Activated CD4-positive, alpha-beta memory T cell treated with anti-CD3 and anti-CD28 coated beads for 36 hours (primary cell): ENCODE measurements at places on chromosomes 5 and 9.
A peak's percentile ranks its signal among the peaks of the same experiment; 100 is the strongest.

DNA sequence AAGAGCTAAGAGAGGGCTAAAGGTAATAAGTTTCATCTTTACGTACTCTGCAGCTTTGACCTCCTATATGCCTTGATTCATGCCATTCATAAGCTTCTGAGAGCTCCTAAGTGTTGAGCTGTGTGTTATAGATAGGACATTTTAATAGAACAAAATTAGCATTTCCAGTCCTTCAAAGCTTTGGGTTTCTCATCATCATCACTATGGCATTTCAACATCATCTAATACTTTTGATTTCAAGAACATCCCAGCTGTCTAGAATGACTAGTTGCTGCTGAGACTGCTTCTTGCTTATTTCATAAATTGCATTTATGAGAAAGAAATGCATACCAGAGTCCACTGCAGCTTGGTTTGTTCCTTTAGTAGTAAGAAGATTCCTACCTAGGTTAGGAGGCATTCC, 201.7 kb downstream of the SGCD start:
- DNase-seq: no peak

DNA sequence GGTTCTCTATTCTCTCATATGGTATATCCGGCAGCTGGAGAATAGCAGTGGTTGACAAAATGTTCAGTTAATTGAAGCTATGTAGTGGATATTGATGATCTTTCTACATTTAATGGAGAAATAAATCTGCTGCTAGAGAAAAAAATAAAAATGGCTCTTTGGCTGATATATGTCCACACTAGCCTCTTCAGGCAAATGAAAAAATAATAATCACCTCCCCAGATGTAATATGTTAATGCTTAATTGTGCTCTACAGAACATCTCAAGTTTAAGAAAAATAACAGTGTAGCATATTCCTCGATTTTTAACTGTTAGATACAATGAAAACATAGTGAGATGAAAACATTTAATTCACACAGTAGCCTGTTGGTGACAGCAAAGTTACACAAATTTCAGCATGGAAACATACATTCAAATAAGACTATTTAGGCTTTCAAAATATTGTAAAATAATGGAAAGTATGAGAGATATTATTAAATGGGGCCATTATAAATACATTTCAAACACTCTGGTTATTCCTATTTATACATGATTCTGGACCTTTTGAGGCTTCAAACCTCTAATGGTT, 543.0 kb downstream of the MAT2B start:
- DNase-seq: no peak

DNA sequence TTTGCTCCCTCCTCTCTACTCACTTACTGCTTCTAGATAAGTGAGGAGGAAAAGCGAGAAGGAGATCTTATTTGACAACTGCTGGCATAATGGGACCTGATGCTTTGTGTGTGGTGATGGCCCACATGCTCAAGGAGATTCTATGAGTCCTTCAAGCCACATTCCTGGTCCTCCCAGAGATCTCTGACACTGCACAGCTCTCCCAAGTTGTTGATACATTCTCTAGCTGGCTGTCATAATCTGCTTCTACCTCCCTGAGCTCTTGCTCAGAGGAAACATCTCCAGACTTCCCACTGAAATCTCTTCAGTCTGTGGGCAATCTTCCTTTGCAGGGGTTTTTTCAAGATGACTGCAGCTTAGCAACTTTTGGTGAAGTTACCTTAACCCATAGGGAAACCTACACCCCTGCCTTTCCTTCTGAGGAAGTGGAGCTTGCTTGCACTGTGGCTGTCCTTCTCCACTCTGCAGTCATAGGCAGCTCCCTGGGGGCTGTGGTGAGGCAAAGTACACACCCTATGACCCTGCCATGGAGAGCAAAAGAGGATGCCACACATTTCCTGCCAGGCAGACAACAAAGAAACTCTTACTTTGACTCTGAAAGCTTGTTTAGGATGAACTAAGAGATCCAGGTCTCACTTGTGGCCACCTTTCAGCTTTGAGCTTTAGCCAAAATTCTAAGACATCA, 163.8 kb downstream of the TMEM38B start:
- DNase-seq: peak; percentile 15

GRCh38 chr9:113011911-113012381, at the start of gene ZNF883:
TSS of gene ZNF883 (minus strand) at chr9:113012192.
- peak; percentile 32 for DNase-seq

GRCh38 chr5:174101195-174101730, 55.8 kb downstream of the NSG2 start:
- DNase-seq: no peak

GRCh38 chr5:53333160-53333559, 147.3 kb upstream of the FST start:
- no peak for DNase-seq

DNA sequence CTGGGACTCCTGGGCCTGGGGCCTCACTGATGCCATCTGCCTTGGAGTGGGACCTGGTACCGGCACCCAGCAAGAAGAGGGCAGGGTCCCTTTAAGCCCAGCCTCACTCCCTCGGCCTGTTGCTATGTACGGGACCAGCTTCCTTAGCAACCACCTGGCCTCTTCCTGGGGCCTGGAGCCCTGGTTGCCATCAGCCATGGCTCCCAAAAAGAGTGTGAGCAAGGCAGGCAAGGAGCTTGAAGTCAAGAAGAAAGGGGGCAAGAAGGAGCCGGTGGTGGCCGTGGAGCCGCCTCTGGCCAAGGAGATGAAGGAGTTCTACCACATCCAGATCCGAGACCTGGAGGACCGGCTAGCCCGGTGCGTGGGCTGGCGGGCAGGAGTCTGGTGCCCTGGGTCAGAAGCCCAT, at the start of gene CFAP157:
CFAP157 (plus strand) TSS at position 153 of the 406 bp plus-strand sequence; CDS start at position 197, 44 bp downstream.
- no peak for DNase-seq

GRCh38 chr5:62960781-62961180, 382.2 kb downstream of the LRRC70 start:
- DNase-seq: no peak

DNA sequence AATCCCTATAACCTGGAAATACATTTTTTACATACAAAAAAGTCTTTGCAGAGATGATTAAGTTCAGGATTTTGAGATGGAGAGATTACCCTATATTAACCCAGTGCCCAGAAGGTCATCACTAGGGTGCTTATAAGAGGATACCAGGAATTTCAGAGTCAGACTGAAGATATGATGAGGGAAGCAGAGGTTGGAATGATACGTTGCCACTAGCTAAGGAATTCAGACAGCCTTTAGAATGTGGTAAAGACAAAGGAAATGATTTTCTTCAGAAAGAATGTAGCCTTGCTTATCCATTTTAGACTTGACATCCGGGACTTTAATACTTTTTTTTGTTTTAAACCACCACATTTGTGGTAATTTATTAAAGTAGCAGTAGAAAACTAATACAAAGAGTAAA, 2176.8 kb upstream of the C9orf72 start:
- DNase-seq: no peak

DNA sequence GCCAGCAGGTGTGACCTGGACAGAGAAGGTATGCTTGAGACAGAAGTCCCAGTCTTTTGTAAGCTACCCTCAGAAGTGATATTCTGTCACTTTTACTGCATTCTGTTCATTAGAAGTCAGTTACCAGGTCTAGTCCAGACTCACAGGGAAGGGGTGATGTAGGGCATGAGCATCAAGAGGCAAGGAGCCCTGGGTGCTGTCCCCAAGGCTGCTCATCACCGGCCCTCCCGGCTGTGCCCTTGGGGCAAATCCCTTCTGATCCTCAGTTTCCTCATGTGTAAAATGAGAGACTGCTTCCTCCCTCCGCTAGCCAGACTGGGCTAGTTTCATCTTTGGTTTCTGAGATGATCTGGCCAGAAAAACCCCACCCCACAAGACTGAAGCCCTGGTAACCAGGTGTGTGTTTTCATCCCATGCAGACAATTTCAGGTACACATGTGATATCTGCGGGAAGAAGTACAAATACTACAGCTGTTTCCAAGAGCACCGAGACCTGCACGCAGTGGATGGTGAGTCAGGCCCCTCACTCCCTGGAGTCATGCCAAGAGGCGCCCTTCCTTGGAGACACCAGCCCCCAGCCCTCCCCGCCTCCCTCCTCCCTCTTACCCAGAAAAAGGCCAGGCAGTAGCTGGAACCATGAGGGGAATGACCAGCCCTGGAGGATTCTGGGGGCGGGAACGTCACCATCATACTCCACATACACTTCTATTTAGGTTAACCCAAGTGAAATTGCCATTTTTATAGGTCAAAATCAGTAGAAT, 71.0 kb downstream of the AMBP start:
- DNase-seq: no peak

GRCh38 chr9:93648181-93648580, 71.8 kb downstream of the PHF2 start:
- no peak for DNase-seq

GRCh38 chr9:134375430-134376385, 49.5 kb downstream of the RXRA start:
- DNase-seq: no peak

- no peak for DNase-seq
Observed at GRCh38 chr9:127767909-127768331, 10.5 kb downstream of the SH2D3C start.

GRCh38 chr5:122153230-122153629, 23.9 kb downstream of the ZNF474 start:
- DNase-seq: no peak

DNA sequence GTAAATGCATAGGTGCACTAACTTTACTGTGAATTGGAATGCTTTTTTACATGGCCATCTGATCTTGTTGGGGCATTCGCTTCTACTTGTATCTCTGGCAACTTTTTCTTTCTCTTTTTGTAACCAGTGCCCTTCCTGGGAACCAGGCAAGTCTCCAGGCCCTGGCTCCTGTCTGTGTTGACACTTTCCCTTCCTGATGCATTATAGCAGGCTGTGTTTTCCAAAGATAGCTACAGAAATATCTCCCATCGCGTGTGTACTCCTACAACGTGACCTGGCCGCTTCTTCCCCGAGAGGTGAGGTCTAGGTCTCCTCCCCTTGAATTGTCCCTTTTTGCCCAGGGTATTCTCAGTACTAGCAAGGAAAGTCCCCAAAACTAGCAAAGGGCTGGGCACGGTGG, 81.1 kb upstream of the SPIN1 start:
- DNase-seq: no peak

GRCh38 chr5:160315968-160316367, 3.6 kb upstream of the CCNJL start:
- DNase-seq: no peak

DNA sequence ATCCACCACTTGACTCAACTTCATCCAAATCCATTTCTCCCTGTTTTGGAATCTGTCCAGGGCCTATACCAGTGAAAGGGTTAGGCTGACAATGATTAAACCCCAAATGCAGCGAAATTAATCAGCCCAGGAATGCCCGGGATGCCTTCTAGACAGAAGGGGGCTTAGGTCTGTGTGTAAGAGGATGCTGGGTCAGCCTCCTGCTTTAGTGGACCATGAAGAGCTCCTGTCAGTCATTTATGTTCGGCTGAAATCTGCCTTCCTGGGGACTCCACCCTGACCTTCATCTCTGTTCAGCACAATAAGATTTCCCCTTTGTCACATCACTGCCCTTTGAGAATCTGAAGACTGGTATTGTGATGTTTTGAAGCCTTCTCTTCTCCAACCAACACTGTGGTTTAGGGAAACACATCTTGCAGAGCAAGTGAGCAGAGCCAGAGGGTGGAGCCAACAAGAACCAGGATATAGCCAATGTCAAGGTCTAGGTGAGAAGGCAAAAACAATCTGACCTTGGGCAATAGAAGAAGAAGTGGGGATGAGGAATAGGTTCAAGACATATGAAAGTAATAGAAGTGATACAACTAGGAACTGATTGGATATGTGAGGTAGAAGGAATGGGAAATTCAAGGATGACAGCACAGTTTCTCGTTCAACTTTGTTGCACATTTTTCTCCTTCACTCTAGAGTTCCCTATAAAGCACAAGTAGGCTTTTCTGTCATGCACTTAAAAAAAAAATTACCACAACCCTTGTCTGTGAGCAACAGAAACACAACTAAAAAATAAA, 234.4 kb downstream of the ARHGAP26 start:
- no peak for DNase-seq

GRCh38 chr9:114386886-114387679, 699 bp downstream of the AKNA start:
- peak; percentile 42 for DNase-seq

DNA sequence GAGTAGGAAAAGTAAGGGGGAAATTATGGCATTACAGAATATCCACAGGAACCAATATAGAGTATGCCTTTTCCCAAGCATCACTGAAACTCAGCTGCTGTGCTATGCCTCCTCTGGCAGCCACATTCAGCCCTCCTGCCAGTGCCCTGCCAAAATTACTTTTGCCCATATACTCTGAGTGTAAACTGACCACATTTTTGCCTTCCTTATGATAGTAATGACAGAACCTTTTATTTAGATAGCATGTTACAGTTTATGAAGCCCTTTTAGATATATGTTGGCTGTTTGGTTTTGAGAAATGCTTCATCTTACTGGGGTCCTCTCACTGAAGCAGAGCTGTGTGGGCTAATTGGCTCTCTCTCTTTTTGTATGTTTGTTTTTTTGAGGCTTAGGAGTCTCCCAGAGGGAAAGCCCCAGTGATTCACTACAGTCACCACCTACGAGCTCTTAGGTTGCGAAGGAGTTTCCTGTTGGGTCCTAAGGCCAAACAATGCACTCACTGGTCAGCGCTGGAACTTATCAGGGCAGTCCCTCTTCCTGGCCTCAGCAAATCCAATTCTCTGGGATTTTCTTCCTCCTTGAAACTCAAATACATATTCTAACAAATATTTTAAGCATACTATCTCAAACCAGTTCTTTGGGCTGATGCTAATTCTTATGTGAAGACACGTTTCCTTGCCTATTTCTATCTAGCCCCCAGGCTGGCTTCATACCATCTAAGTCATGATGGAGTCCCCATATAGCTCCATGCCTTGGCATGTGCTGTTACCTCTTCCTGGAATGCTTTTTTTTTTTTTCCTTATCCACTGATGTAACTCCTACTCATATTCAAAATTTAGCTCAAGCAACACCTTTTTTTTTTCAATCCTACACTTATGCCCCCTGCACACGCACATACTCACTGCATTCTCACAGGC, 3.7 kb downstream of the PHF24 start:
- peak; percentile 46 for DNase-seq

- no peak for DNase-seq
Observed at GRCh38 chr5:149503006-149503405, 48.2 kb downstream of the CSNK1A1 start.

GRCh38 chr9:76957258-76957657, 51.3 kb upstream of the PRUNE2 start:
- DNase-seq: no peak

DNA sequence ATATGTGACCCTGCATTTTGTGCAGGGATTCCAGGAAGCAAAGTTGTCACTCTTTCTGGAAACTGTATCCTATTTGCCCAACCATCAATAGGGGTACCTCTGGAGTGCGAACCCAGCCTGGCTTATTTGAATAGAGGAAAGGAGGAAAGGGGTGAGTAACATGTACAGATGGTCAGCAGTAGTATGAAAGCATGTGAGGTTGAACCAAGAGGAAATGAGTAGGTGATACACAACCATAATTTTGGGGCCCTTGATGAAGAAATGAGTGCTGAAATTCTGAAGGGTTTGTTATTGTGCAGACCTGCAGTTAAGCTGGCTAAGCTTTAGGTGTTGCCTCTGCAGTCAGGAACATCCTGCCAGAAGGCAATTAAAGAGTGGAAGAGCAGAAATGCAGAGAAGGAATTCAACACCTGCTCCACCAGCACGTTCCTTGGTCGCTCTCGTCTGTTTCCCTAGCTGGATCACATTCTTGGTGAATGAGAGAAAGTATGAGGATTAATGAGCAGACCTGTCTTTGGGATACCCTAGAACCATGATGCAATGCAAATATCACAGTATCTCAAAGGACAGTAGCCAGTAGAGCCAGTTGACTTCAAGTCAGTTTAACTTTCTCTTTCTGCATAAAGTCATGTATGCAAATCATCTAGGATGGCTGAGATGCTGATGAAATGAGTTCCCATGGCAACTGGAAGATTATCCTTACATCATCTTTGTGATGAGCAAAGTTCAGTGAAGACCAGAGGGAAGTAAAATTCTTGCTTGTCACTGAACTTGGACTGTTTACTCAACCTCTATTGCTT, 13.2 kb upstream of the IL12B start:
- no peak for DNase-seq
